ENCODE measurements at places on chromosomes 7 and 10.
A peak's percentile ranks its signal among the peaks of the same experiment; 100 is the strongest.

GRCh38 chr7:91325726-91326125 is 61.5 kb downstream of the FZD1 start:
- no peak for DNase-seq

- DNase-seq = no peak
Measured at GRCh38 chr10:3881622-3882021, 96.6 kb upstream of the KLF6 start.

DNA sequence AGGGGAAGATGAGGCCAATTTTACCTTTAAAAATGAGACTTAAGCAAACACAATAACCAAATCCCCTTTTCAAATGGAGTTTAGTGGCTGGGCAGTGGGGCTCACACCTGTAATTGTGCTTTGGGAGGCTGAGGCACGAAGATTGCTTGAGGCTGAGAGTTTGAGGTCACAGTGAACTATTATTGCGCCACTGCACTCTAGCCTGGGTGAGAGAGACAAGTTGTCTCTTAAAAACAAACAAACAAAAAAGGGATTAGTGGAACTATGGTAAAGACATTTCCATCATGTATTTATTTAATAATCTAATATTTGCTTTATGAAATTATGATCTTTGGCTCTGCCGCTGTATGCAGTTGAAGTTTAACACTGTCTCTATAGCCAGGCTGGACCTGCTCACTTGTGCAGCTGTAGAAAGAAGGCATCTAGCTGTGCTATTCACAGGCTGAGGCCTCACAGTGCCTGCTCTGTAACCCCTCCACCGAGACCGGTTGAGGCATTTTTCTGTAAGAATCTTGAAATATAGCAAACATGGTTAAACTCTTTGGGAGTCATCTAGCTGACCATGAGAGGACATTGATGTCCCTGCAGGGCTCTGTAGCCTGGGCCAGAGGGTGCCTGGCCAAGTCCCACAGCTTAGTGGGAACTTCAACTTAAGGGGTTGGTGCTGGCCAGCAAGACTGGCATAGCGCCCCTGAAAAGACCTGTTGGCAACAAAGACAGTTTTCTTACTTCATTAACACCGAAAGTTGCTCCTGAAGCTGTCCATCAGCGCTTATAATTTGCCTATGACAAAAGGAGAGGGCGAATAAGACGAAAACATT is 131.8 kb downstream of the BMPER start:
- DNase-seq = no peak

DNA sequence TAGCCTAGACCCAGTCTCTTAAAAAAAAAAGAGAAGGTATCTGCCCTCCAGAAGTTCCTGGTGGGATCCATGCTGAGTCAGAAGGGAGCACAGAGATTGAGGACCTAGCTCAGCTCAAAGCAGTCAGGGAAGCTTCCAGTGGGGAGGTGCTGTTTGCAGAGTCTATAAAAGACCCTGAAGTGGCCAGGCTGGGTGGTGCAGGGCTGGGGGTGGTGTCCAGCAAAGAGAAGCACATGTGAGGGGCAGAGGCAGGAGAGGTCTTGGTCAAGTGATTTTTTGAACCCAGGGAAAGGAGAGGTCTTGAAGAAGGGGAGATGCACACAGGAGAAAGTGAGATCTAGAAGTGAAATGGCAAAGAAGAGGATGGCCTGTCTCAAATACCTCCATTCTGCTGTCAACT is 130.4 kb upstream of the PODXL start:
- DNase-seq = no peak

DNA sequence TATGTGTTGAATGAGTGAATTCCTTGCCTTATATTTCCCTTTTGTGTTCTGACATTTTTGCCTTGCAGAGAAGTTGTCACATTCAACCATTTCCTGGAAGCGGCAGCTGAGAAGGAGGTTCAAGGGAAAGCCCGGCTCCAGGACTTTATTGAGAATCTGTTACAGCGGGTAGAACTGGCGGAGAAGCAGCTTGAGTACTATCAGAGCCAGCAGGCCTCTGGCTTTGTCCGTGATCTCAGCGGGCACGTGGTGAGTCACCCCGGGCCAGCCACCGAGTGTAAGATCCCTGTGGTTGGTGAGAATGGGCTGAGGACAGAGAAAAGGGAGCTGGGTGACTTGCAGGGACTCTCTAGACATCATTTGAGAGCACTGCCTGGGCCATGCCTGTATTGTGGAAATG is 14.2 kb downstream of the ZNF365 start:
- DNase-seq = no peak

DNA sequence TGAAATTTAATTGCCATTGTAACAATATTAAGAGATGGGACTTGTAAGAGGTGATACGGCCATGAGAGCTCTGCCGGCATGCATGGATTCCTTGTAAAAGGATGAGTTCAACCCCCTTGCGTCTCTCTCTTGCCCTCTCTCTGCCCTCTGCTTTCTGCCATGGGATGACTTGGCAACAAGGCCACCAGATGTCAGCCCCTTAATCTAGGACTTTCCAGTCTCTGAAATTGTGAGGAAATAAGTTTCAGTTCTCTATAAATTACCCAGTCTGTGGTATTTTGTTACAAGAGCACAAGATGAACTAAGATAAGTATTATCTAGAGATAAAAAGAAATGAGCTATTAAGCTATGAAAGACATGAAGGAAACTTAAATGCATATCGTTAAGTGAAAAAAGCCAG is 145.7 kb upstream of the AHR start:
- DNase-seq = no peak

- DNase-seq = peak; percentile 6
Measured at GRCh38 chr7:26777385-26777784, 87.0 kb downstream of the SKAP2 start.

GRCh38 chr10:34029455-34029854 is 695.0 kb upstream of the NRP1 start:
- no peak for DNase-seq

DNA sequence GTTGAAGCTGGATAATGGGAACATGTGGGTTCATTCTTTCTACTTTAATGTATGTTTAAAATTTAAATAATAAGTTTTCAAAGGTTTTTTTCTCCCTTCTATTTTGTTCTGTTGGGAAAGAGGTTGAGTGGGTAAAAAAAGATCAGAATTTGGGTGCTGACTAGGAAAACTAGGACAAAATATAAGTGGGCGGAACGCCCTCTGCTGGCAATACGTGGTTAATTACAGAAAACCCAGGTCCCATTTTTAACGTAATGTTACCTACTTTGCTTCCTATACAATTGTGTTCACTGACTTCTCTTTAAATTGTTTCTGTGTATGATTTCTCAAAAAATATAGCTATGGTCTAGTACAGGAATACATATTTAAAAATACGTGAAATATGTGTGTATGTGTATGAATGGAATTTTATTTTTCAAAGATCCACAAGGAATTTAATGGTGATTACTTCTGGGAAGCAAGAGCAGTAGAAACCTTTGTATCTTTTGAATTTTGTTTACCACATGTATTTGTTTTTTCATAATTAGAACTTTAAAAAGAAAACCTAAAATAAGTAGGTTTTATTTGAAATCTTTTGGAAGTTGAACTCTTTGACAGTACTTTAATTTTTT is 8.7 kb downstream of the ECD start:
- DNase-seq = peak; percentile 42

GRCh38 chr7:72446591-72447462 is 34.7 kb upstream of the CALN1 start:
- DNase-seq = no peak

DNA sequence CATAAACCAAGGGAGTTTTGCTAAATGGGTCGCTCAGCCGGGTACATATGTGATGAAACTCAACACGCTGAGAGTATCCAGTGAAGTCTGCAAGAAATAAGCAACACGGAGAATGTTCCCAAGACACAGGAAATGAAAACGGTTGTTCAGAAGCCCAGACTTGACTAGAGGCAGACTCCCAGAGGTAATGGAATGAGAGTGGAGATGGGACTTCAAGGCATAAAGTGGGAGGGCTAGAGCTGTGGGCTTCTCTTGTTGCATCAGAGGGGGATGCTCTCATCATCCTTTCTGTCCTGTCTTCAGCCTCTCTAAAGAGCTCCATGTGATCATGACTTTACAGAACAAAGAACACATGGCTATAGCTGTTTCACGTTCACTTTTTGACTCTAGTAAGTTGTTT is 88.3 kb downstream of the BAMBI start:
- no peak for DNase-seq

- peak; percentile 71 for DNase-seq
Measured at GRCh38 chr7:106372126-106372525, 87.3 kb upstream of the NAMPT start.

DNA sequence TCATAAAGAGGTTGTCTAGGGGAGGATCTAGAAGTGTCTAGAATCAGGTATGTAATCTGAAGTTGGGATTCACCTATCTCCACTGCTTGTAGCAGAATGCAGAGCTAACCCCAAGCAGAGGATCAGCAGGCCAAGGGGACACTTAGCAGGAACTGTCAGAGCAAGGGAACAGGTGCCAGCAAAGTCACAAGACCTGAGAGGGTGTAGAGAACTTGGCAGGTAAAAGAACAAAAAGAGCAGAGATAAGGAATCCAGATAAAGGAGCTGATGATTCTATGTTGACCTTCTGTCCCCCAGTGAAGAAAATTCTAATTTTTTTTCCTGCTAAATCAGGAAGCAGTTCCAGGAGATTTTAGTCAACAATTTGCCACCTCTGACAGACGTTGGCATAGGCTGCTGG is 91.4 kb upstream of the CCDC71L start:
- no peak for DNase-seq

DNA sequence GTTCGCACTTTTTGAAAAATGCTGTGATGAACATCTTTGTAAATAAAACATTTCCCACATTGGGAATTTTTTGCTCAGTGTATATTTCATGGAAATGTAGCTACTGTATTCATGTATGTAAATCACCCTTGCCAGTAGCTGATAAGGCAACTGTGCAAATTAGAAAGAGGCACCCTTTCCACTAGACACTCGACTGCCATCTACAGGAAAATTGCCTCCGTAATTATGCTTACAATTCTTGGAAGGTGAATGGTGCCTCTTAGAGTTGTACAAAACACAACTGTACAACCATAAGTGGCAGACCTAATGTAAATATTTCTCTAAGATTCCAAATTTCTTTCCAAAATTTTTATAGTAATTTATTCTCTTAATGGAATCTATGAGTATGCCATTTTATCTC is 491.7 kb downstream of the CCSER2 start:
- DNase-seq = no peak

- DNase-seq = no peak
Measured at GRCh38 chr7:148031019-148031418, 559.5 kb upstream of the C7orf33 start.

- peak; percentile 18 for DNase-seq
Measured at GRCh38 chr10:74888962-74889661, 62.7 kb downstream of the KAT6B start.

DNA sequence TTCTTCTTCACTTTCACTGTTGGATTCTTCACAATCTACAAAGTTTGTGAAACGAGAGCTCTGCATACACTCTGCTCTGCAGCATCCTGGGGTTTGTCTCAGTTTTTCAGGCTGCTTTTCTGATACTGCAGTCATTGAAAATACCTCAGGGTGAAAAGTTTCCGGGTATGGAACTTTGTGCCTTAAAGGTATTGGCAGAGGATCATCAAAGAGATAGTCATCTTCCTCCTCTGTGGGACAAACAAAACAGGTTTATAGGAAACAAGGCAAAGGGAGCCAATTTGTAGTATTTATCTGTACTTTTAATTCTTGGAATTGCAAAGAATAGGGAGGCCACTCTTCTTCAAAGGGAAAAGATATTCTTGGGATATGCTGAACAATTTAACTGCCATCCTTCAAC is 30.4 kb downstream of the SUV39H2 start:
- no peak for DNase-seq

DNA sequence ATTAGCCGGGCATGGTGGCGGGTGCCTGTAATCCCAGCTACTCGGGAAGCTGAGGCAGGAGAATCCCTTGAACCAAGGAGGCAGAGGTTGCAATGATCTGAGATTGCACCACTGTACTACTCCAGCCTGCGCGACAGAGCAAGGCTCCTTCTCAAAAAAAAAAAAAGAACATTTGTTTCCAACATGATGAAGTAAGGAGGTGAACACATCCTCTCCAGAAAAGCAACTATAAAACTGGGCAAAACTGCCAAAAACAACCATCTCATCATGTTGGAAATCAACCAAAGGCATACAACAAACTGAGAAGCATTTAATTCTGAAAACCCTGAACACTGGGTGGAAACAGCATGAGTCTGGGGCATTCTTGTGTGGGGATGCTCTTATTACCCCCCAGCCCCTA is 14.3 kb downstream of the PRTFDC1 start:
- no peak for DNase-seq

DNA sequence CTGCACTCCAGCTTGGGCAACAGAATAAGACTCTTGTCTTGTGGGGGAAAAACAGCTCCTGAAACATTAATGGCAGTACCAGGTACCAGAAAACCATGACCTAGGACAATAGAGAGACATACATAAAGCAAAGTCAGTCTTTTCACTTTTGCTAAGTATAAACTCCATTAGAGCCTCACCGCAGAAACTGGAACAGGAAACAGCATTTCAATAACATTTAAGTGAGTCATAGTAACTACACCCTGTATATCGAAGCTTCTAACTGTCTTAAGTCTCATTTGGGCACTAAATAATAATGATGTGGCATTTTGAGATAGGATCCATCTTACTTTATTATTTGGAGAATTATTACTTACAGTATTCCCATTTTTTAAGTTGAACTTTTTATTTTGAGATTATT is 517.8 kb upstream of the CELF2 start:
- peak; percentile 82 for DNase-seq

GRCh38 chr7:88686468-88687229 is 72.9 kb upstream of the ZNF804B start:
- no peak for DNase-seq

All from HCEC 1CT (cell line).